Stimulated activated CD4-positive, alpha-beta T cell treated with anti-CD3 and anti-CD28 coated beads, Interleukin-2, amount 100 ng/mL, for 48 hours (primary cell): ENCODE measurements at places on chromosomes 13 and 19.

- DNase-seq, result no peak
Measured at GRCh38 chr19:34246340-34246739, 8.0 kb upstream of the GARRE1 start.

GRCh38 chr13:37412241-37412921, 186.2 kb downstream of the POSTN start:
- DNase-seq, result no peak

- no peak for DNase-seq
Measured at GRCh38 chr13:43744261-43745031, 42.3 kb downstream of the ENOX1 start.

DNA sequence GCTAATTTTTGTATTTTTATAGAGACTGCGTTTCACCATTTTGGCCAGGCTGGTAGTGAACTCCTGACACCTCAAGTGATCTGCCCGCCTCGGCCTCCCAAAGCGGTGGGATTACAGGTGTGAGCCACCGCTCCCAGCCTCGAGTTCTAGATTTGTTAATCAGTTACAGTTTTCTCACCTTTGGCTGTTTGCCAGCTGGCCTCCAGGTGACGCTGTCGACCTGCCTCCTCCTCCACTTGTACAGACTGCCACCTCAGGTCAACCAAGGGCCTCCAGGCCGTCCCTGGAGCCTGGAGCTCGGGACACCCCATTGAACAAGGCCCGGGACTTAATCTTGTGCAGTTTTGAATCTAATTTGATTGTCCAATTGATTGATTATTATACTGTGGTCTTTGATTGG, 45.5 kb downstream of the IER2 start:
- DNase-seq, result peak; percentile 50

DNA sequence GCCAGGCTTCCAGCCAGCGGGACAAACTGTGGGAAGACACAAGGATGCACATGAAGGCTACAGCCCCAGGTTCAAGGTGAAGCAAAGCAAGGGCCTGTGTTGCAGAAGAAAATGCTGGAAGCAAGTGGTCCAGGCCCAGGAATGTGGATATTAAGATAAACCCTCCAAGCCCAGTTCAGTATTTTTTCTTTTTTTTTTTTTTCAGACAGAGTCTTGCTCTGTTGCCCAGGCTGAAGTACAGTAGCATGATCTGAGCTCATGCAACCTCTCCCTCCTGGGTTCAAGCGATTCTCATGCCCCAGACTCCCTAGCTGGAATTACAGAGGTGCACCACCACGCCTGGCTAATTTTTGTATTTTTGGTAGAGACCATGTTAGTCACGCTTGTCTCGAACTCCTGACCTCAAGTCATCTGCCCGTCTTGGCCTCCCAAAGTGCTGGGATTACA, 4.4 kb downstream of the PRDX2 start:
- no peak for DNase-seq

- DNase-seq, result no peak
Measured at GRCh38 chr13:21106089-21106488, 44.7 kb upstream of the LATS2 start.

DNA sequence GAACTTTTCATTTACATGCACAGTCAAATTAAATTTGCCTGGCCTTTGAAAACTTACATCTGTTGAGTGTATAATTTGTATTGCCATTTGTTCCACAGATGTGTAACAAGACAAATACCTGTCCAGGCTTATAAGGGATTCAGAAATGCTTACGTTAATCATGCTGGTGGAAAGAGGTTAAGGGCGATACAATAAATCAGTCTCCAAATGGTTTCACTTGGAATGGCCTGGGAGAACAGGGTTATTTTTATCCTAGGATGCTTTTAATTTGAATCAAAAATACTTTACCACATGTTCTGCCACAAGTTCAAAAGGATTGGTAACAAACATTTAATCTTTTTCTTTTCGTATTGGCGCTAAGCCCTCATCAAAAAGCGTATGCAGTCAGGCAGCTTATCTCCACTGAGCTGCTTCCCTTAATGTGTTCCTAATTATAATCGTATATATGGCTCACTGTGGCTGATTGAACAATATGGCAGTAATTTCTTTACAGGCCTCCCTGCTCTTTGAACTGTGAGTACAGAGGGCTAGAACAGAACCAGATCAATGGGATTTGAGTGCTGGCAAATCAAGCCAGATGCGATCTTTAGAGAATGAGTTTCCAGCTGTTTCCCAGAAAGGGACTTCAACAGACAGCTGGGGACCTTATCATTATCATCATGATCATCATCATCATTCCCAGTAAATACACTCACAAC, 425.7 kb downstream of the SPRY2 start:
- DNase-seq, result no peak

DNA sequence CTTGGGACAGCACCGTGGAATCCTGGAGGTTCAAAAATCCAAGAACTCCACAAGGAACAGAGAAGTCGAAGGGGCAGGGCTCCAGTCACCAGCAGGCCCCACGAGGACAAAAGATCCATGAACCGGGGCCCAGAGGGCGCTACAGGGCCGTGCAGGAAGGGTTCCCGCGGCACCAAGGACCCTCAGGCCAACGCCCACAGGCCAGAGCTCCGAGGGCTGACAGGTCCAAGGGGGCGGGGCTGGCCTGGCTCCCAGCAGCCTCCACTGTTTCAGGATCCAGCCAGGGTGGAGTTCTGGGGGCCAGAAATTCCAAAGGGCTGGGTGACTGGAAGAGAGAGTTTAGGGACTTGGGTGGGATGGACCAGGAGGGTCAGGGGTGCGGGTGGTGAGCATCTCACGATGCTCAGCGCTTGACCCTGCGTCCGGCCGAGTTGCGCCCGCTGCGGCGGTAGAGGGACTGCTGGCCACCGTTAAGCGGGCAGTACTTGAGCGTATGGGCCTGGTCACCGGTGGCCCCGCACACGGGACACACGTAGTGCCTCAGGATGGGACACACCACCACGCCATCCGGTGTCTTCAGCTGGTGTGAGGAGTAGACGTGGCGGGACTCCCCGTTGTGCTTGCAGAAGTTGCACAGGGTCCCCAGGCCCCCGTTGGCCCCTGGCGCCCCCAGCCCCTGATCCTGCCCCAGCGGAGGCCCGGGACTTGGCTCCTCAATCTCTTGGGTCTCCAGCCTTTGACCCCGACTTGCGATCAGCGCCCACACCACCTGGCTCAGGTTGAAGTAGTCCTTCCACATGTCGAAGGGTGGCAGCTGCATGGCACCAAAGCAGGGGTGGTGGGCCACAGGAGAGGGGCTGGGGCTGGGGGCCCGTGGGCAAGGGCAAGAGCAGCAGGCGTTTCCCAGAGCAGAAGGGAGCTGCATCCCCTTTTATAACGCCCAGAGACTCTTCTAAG, at the start of gene NANOS2:
Gene NANOS2 (minus strand): TSS at position 905 of the 957 bp plus-strand sequence. CDS start 85 bp downstream, at position 820.
- DNase-seq, result no peak

- no peak for DNase-seq
Measured at GRCh38 chr19:16462757-16463250, 9.0 kb downstream of the EPS15L1 start.
